Stimulated activated CD8-positive, alpha-beta memory T cell treated with anti-CD3 and anti-CD28 coated beads, Interleukin-7, amount 100 ng/mL, for 1 hour (primary cell): ENCODE measurements at places on chromosomes 16 and 17.

DNA sequence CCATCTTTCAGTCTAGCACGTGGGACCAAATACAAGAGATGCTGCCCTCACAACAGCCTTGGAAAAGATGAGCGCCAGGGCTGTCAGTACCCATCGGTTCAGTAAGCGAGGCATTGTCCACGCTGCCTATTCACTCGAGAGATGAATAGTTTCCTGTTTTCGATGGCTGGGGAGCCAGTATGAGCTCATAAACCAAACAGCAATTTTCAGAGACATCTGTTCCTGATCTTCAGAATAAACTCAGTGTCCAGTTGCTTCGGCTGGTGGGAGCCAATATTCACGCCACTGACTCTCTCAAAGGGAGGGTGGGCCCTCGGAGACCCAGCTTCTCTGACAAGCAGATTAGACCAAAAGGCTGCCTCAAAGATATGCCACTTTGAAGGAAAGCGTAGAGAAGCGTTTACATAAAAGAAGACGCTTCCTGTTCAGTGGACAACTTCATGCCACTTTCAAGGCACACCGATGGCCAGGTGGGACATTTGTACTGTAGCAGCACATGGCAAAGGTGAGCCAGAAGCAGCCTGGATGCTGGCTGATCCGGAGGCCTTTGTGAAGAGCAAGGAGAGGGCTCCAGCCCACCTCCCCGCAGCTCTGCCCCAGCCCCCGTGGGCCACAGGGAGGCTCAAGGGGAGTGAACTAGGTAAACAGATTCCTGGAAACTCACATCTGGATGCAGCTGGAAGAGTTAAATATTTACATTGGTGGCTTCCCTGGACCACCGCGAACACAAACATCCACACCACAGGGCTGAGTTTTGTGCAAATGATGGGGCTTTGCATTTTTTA is 6.0 kb downstream of the TIMM22 start:
- no peak for DNase-seq

- no peak for DNase-seq
Measured at GRCh38 chr17:19359856-19360255, 2.7 kb downstream of the B9D1 start.

DNA sequence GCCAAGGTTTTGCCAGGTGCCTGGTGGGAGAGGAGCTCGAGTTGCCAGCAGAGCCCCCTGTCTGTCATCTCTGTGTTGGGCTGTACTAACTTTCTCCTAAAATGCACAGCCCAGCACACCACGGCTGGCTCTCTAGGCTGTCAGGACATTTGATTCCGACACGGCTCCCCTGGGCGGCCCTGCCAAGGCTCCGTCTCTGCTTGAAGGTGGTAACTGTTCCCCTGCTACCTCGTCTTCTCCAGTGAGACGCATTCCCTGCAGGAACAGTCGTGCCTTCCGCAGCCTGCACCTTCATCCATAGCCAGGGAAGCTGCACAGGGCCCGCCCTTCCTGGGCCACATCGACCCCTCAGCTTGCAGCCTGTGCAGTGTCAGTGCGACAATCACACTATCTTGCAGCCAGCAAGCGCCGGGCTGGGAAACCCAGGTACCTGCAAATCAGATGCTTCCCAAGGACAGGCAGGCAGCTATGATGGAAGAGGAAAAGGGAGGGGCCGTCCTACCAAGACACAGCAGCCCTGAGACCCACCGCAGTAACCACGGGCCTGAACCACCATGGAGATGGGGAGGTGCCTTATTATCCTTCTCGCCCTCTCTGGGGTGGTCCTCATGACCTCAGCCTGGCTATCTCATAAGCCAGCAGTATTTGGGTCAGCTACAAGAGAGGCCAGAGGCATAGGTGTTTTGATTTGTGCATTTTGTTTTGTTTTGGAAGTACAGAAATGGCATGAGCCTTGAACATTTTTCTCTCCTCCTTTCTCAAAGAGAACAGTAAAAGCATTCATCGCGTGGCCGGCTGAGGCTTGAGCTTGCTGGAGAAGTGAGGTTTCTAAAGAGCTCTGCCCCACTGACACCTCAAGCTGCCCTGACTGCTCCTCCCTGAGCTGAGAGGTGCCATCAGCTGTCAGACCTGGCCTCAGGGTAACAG is 361.7 kb upstream of the TNRC6C start:
- no peak for DNase-seq

DNA sequence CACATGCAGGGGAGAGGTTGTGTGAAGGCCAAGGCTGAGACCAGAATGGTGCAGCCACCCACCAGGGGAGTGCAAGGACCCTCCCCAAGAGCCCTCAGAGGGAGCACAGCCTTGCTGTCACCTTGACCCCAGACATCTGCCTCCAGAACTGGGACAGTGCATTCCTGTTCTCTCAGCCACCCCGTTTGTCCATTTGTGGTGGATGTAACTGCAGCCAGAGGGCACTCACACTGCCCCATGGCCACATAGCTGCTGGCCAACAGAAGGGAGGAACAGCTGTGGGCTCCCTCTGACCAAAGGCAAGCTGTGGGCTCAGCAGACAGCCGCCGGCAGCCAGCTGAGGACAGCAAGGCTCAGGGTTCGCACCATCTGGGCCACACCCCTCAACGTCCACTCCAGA is 49.8 kb upstream of the KLHDC4 start:
- no peak for DNase-seq

DNA sequence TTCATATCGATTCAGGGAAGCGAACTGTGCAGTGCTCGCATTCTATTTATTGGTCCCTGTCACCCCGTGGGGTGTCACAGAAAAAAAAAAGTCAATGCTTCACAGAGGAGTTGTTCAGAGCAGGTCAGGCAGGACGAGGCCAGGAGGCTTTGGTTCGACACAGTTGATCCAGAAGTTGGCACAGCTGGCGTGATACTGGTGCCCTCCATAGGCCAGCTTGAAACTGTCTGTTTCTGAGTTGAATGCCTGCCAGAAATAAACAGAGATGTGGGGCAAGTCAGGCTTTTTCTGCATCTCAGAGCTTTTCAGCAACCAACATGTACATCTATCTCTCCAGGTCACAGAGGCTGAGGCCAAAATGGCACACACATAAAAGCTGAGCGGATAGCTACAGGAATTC is 29.1 kb downstream of the DUSP14 start:
- DNase-seq = no peak

DNA sequence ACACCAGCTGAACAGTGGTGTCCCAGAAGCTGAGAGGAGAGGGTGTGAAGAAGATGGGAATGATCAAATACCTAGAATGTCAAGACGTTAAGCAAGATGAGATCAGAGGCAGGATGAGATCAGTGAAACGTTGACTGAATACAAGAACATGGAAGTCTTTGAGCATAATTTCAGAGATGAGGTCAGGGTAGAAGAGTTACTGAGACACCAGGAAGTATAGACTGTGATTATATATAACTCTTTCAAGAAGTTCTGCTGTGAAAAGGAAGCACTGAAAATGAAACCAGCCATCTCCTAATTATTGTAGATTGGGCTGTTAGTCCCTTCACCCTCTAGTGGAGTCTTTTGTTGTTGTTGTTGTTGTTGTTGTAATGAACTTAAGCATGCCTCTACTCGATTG is 9.1 kb downstream of the SHCBP1 start:
- DNase-seq = no peak

- peak; percentile 46 for DNase-seq
Measured at GRCh38 chr17:77887464-77888241, 70.8 kb upstream of the TNRC6C start.

- DNase-seq = no peak
Measured at GRCh38 chr17:69402052-69402451, 12.4 kb upstream of the MAP2K6 start.

DNA sequence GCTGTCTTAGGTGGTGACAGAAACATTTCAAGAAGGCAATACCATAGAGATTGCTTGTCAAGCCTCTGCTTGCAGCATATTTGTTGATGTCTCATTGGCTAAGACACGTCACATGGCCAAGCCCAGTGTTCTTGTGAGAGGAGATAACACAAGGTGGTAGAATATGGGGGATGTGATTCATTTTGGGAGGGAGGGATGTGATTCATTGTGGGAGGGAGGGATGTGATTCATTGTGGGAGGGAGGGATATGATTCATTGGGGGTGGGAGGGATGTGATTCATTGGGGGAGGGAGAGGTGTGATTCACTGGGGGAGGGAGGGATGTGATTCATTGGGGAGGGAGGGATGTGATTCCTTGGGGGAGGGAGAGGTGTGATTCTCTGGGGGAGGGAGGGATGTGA is 470.5 kb upstream of the SALL1 start:
- DNase-seq = no peak

GRCh38 chr16:11089504-11090124 is 145.2 kb downstream of the CLEC16A start:
- DNase-seq = no peak

- DNase-seq = no peak
Measured at GRCh38 chr16:16996827-16997226, 473.9 kb downstream of the XYLT1 start.

DNA sequence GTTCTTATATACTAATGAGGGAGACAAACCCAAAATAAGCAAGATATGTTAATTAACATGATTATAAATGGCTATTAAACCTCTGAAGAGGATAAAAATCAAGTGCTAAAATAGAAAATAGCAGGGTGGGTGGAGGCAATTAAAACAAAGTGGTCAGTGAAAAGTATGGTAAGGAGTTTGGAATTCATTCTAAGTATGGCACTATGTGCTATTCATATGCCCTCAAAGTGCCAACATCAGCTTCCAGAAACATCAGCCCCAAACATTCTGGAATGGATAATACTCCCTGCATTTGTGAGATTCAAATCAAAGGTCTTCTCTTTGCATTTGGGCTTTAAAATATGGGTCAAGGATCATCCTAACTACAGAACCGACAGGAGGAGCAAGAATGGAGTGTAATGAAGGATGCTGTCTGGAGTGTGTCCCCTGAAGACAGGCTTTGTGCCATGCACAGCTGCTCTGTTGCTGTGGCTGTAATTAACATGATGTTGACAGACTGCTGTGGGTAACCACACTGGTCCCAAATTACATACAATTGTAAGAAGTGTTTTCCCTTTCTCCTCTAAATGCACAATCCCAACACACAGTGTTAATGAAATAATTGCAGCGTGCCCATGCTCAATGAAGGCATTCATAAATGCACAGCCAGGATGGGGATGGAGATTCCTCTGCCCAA is 93.1 kb downstream of the VAT1L start:
- no peak for DNase-seq

DNA sequence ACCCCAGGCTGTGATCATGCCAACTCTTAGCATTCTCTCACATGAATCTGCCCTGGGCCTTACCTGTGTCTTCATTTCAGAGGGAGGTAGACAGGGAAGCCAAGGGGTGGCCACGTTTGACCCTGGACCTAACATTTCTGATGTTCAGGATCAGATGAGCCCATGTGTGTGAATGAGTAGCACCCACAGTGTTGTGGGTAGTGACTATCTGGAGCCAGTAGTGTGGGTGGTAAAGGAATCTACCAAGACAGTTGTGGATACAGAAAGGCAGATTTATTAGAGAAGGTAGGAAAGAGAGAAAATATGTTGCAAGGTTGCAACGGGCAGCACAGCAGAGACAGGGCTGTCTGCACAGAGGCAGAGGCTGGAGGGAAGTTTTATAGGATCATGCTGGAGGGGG is 60.5 kb downstream of the TK2 start:
- DNase-seq = no peak

DNA sequence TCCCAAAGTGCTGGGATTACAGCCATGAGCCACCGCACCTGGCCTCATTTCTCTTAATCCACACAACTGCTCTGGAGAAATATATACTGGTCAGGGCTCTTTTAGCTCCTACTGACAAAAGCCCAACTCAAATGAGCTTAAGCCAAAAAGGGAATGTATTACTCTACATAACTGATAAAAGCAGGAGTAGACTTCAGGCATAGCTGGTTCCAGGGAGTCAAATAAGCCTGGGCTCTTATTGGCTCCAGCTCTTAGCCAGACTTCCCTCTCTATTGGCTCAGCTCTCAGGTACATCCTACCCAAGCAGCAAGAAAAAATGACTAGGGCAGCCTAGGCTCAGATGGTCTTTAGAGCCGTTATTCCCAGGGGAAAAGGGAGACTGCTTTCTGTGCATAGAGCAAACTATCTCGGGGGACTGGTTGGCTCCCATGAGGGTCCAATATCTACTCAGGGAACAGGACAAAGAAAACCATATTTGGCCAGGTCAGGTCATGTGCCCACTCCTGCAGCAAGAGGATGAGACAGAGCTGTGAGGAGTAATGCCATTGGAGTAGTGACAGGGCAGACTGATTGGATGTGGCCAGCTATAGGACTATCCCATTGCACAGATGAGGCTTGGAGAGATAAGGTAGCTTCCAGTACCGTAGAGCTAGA is 21.2 kb downstream of the TBX2 start:
- DNase-seq = no peak

DNA sequence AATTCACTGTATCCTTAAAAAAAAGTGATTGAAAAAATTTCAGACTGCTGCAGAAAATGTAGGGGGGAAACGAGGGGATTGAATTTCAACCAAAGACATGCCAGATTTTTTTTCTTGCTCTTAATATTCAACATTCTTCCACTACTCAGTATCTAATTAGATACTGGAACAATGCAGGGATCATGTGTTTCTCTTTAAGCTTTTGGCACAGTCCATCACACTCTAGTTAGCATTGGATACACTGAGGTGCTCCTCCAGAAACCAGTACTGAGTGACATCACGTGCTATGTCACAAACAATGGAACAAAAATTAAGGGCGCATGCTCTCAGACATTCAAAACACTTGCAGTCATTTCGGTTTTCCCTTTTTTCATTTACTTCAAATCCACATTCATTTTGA is 298.6 kb upstream of the PSMD7 start:
- no peak for DNase-seq

- DNase-seq = no peak
Measured at GRCh38 chr17:45686250-45686649, 97.9 kb upstream of the CRHR1 start.

DNA sequence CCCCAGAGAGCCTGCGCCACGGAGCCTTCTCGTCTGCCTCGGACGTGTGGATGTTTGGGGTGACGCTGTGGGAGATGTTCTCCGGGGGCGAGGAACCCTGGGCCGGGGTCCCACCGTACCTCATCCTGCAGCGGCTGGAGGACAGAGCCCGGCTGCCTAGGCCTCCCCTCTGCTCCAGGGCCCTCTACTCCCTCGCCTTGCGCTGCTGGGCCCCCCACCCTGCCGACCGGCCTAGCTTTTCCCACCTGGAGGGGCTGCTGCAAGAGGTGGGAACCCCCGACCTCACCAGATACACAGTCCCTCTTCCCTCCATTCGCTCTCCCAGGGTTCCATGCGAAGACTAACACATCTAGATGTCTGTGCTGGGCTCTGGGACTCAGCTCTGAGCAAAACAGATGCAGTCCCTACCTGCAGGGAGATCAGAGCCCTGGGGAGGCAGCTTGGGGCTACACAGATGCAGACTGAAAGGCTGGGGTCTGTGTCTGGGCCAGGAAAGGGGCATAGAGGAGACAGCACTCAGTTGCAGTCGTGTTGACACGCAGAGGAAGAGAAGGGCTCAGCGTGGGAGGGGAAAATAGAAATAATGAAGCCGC is 3.7 kb downstream of the TNK1 start:
- no peak for DNase-seq
